Pancreas (tissue), 10 donors: ENCODE measurements at places on chromosomes 2 and 18. TPM values are rescaled to one million over a fixed set of nuclear protein-coding genes. Genes with fewer than 3 reads are reported as not detected.
A peak's percentile ranks its signal among the peaks of the same experiment; 100 is the strongest.

DNA sequence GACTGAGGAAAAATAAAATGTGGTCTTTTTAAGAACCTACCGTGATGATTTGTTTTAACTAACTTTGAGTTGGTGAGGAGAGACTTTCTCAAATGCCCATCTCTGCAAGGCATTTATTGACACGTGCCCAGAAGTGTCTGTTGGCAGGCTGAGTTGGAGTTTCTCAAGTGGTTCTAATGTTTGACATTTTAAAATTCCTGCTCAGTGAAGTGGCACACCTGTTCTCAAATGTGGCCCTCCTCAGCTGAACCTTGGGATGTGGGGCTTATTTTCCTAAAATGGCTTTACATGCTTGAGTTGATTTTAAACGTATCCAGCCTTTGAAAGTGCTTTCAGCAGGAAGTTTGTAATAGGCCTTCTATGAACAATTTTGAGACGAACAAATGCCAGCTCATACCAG is 876 bp upstream of the CAVIN2 start:
- no peaks in the 10 kb centered on the region for H3K36me3 ChIP-seq
- no peaks in the 10 kb centered on the region for H3K4me1 ChIP-seq
- H3K27me3 ChIP-seq: no peaks in the 10 kb centered on the region
- H3K4me3 ChIP-seq: no peak overlapping the region

- H3K27ac ChIP-seq: no peak overlapping the region
- no peaks in the 10 kb centered on the region for H3K27me3 ChIP-seq
- DNase-seq: no peak
- no peaks in the 10 kb centered on the region for H3K4me1 ChIP-seq
- H3K36me3 ChIP-seq: no peaks in the 10 kb centered on the region
Measured at GRCh38 chr2:9239616-9240015, 33.0 kb downstream of the ASAP2 start.

- H3K27me3 ChIP-seq: no peaks in the 10 kb centered on the region
- DNase-seq: no peak
- no peaks in the 10 kb centered on the region for H3K36me3 ChIP-seq
- no peak overlapping the region for H3K4me3 ChIP-seq
- H3K4me1 ChIP-seq: no peaks in the 10 kb centered on the region
Measured at GRCh38 chr2:19743641-19744040, 158.1 kb downstream of the TTC32 start.

- peaks cover 40% of the 10 kb centered on the region for H3K36me3 ChIP-seq
- no peaks in the 10 kb centered on the region for H3K27me3 ChIP-seq
- no peak overlapping the region for H3K27ac ChIP-seq
- no peak for DNase-seq
Measured at GRCh38 chr2:108492364-108492763, 41.9 kb upstream of the LIMS1 start.

DNA sequence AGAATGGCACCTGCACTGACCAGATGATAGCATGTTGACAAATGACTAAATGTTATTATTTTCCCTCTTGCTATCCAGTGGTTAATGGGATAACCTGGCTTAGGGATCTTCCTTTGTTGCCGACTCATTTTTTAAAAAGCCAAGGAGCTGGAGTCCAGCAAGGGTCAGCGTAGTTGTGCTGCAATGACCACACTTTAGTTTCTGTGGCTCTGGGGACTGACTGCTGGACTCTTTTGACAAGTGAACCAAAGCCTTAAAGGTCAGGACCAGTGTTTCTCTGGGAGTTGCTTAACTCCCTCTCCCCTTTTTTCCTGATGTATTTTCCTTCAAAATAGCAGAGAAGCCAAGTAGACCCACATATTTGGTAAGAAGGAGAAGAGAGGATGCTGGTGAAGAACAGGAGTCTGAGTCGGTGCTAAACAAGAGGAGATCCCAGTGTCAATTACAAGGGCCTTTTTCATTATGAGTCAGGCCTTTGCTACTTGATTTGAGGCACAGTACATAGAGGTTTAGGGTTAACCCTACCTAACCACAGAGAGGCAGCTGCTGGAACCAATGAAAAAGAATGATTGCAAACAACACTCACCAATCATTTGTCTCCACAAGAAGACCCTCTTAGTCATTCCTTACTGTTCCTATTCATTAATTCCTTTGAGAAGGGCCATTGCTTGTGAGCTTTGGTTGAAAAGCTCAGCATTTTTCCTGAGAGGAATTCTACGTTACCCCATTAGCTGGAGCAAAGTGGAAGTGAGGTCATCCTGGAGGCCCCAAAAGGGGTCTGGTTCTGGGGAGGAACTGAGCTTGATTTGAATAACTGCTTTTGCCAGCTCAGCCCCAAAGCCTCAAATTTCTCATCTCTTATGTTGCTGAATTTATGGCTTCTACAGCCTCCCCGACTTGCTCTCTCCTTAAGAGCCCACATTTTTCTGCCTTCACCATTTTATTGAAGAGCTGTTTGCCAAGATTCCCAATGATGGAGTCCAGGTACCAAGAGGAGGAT is 137.6 kb upstream of the HNMT start:
- H3K27me3 ChIP-seq: no peaks in the 10 kb centered on the region
- no peaks in the 10 kb centered on the region for H3K36me3 ChIP-seq
- DNase-seq: no peak
- H3K27ac ChIP-seq: no peak overlapping the region

DNA sequence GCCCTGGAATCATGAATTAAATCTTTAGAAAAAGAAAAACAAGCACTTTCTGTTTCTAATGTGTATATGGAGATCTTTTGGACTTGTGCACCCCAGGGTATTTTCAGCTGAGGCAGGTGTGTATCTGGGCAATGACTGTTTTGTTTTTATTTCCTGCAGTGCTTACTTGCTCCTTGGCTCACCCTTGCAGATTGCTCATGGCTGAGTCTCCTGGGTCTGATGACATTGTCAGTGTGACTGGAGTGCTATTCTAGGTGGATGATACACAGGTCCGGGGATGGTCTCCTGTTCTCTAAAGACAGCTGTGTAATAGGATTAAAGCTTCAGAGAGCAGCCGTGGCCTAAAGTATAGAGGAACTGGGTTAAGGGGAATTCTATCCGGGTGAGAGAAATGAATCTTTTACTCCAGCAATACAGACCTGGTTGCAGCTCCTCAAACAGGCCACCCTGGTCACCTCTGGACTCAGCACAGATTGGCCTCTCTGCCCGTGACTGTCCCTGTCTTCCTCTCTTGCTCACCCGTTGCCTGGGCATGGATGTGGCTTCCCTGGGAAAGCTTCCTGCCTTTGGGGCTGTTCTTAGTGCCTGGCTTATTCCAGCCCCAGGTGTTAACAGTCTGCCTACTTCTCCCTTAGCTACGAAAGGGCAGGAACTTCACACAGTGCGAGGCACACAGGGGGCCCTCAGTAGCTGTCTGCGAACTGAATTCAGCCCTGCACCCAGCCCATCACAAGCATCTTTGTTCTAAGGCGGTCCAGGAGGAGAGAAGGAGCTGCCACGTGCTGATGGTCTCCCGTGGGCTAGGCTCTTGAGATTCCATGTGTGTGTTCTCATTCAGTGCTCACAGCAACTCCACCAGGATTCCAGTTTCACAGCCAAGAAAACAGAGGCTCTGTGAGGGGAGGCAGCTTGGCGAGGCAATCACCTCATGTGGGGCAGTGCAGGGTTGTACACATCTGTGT is 84.3 kb downstream of the ACOXL start:
- no peak overlapping the region for H3K27ac ChIP-seq
- no peaks in the 10 kb centered on the region for H3K27me3 ChIP-seq
- DNase-seq: no peak
- H3K36me3 ChIP-seq: no peaks in the 10 kb centered on the region

DNA sequence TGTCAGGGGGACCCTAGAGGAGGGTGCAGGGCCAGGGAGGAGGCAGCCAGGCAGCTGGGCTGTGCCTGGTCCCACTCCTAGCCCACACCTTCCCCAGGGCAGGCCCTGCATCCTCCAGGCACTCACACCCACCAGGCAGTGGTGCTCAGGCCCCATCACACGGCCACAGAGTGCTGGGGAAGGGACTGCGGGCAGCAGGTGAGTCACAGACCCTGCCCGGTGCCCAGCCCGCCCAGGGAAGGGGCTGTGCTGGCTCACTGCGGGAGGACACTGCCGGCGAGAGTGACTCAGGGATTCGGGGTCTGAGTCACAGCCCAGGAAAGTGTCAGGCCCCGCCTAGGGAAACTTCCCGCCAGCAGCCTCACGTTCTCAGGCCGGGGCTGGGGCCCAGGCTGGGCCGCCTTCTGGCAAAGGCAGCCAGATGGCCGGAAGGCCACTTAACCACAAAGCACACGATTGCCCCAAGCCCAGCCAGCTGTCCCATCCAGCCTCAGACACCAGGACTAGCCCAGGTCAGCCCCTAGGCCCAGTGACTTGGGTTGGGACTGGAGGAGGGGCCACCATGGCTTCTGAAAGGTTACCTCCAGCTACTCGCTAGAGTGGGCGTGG is 42.2 kb downstream of the BIN1 start:
- peak; percentile 58 for DNase-seq
- H3K27me3 ChIP-seq: no peaks in the 10 kb centered on the region
- no peak overlapping the region for H3K4me3 ChIP-seq
- no peaks in the 10 kb centered on the region for H3K36me3 ChIP-seq
- H3K27ac ChIP-seq: no peak overlapping the region

GRCh38 chr18:47448956-47449355 is 197.5 kb upstream of the SKOR2 start:
- H3K36me3 ChIP-seq: no peaks in the 10 kb centered on the region
- H3K27ac ChIP-seq: no peak overlapping the region
- DNase-seq: no peak
- H3K4me3 ChIP-seq: no peak overlapping the region

GRCh38 chr2:215899141-215900074 is 113.9 kb downstream of the MREG start:
- no peaks in the 10 kb centered on the region for H3K27me3 ChIP-seq
- no peaks in the 10 kb centered on the region for H3K4me1 ChIP-seq
- no peak overlapping the region for H3K4me3 ChIP-seq
- H3K27ac ChIP-seq: no peak overlapping the region
- H3K36me3 ChIP-seq: no peaks in the 10 kb centered on the region

DNA sequence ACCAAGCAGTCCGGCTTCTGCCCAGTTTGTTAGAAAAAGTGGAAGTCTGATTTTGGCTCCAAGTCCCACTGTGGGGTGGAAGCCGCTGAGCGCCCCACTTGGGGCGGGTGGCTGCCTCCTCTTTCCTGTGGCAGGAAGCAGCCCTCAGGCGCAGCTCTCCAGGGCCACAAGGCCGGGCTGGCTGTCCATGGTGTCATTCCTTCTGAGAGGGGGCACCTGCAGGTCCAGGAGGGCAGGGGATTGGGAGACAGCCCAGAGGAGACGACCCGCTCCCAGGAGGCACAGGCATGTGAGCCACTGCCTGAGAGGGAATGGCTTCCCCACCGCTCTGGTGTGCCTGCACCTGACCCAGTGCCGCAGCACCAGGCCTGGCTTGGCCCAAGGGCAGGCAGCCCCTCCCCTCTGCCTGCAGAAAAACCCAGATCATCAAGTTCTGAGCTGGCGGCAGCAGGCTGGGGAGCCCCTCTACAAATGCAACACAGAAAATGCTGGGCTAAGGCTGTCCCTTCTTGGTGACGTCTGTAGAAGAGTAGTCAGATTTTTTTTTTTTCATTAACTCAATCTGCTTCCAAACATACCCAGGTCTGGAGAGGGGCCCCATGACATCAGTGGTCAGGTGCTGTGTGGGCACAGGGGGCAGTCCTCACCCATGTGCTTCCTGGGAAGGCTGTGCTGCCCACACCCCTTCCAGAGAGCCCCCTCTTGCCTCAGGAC is 38.4 kb downstream of the HS6ST1 start:
- no peaks in the 10 kb centered on the region for H3K4me1 ChIP-seq
- peak; percentile 12 for DNase-seq
- no peak overlapping the region for H3K27ac ChIP-seq
- H3K36me3 ChIP-seq: no peaks in the 10 kb centered on the region
- no peak overlapping the region for H3K4me3 ChIP-seq
- no peaks in the 10 kb centered on the region for H3K27me3 ChIP-seq

DNA sequence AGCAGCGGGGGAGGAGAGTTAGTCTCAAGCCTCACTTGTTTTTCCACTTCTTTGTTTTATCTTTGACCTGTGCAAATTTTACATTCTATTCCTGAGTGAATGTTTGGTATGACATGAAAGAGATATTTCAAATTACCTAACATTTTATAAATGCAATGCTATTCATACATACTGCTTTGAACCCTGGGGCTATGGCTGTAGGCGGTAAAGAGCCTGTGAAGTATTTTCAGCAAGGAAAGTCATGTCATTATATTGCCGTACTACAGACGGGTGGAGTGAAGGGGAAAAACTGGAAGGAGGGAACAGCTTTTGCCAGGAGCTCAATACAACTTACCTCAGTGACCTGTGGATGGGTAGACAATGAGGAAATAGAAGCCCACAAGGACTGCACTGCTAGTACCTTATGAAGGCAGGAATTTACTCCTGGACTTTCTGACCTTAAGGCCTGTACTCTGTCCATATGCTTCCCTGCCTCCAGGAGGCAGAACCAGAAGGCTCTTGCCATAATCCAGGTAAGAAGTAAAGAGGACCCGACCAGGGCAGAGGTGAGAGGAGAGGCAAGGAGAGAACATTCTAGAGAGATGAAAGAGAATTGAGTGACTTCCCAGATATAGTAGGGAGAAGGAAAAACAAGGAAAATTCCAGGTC is 28.4 kb upstream of the TET3 start:
- H3K36me3 ChIP-seq: peaks cover 34% of the 10 kb centered on the region
- no peaks in the 10 kb centered on the region for H3K4me1 ChIP-seq
- no peak overlapping the region for H3K27ac ChIP-seq
- no peaks in the 10 kb centered on the region for H3K27me3 ChIP-seq

VWC2L gene
- not detected for total RNA-seq

EFEMP1 gene
- 50.8 TPM for total RNA-seq

LRP1B gene
- total RNA-seq: 0.28 TPM

SCYGR4 gene
- not detected for total RNA-seq

RAB6C gene
- total RNA-seq: not detected
